Pancreas (tissue), 10 donors: ENCODE measurements at places on chromosomes 3 and 15.

GRCh38 chr3:49020330-49021212, 1.4 kb upstream of the NDUFAF3 start:
- peak overlapping the region; percentile 88 for H3K4me3 ChIP-seq
- peak; percentile 89 for DNase-seq
- no peaks in the 10 kb centered on the region for H3K36me3 ChIP-seq
- peak overlapping the region; percentile 99 for H3K27ac ChIP-seq
- H3K4me1 ChIP-seq = peaks cover 28% of the 10 kb centered on the region

GRCh38 chr3:127712461-127712860, 39.7 kb downstream of the ABTB1 start:
- no peak overlapping the region for H3K27ac ChIP-seq
- no peaks in the 10 kb centered on the region for H3K4me1 ChIP-seq
- no peak for DNase-seq
- H3K36me3 ChIP-seq = no peaks in the 10 kb centered on the region
- H3K27me3 ChIP-seq = no peaks in the 10 kb centered on the region

GRCh38 chr3:99875929-99876841, 58.5 kb downstream of the CMSS1 start:
- H3K4me1 ChIP-seq = peaks cover 7% of the 10 kb centered on the region
- peak; percentile 76 for DNase-seq
- H3K27me3 ChIP-seq = no peaks in the 10 kb centered on the region
- peak overlapping the region; percentile 39 for H3K4me3 ChIP-seq

DNA sequence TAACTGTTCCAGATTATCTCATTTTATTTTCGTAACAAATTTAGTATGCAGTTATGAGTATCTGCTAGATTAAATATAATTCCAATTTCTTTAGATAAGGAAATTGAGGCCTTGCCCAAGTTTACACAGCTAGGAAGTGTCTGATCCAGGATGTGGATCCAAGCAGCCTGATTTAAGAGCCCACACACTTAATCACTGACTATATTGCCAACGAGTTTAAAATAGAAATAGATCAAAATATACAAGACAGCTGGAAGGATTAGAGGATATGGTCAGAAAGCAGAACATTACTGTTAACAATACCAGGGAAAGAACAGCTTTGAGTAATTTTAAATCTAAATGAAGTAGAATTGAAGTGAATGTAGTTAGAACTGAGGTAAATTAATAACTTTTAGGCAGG, 215.2 kb downstream of the C3orf38 start:
- DNase-seq = no peak
- H3K27me3 ChIP-seq = no peaks in the 10 kb centered on the region
- H3K36me3 ChIP-seq = no peaks in the 10 kb centered on the region
- H3K4me1 ChIP-seq = no peaks in the 10 kb centered on the region

DNA sequence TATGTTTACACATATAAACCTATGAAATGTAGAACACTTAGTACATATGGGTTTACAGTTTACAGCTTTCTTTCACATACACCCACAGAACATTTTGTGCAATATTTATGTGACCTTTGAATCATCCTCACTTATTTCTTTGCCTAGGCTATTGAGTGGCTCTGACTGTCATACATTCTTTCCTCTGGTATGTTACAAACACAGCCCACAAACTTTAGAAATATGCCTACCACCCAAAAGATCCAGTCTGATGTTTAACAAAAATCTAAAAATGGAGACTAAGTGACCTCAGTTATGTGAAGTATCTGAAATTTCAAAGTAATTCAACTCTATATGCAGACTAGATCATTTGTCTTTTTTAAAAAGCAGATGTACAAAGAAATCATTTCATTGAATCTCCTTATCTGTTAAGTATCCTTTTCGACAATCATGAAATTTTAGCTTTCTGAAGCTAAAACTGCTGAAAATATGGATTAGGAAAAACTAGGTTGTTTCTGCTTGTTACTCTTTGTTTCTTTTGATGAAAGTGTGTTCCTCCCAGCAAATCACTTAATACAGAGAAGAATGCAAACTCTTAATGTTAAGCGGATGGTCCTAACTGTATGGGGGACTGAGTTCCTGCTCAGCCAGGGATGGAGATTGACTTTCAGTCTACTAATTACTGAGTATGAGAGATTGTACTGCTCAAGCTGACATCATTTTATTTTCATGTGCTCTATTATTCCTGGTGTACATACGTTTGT, 27.7 kb downstream of the CCDC54 start:
- H3K4me1 ChIP-seq = no peaks in the 10 kb centered on the region
- H3K27ac ChIP-seq = no peak overlapping the region
- no peak for DNase-seq
- H3K36me3 ChIP-seq = no peaks in the 10 kb centered on the region
- no peak overlapping the region for H3K4me3 ChIP-seq

DNA sequence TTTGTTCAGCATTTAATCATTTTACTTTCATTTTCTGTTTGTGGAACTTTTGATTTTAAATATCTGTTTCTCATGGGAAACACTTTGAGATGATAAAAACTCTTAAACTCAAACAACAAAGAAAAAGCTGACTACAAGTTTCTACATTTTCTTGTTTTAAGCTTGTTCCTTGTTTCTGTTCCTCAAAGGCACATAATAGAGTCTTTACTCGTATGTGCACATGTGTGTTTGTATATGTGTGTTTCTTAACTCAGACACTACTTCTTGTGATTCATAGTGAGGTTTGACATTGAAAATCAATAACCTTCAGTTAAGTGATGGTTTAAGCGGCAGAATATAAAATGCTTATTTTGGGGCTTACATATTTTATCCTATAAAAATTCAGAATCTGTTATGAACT, 786.7 kb upstream of the EPHA6 start:
- H3K36me3 ChIP-seq = no peaks in the 10 kb centered on the region
- DNase-seq = no peak
- no peaks in the 10 kb centered on the region for H3K27me3 ChIP-seq
- no peaks in the 10 kb centered on the region for H3K4me1 ChIP-seq

DNA sequence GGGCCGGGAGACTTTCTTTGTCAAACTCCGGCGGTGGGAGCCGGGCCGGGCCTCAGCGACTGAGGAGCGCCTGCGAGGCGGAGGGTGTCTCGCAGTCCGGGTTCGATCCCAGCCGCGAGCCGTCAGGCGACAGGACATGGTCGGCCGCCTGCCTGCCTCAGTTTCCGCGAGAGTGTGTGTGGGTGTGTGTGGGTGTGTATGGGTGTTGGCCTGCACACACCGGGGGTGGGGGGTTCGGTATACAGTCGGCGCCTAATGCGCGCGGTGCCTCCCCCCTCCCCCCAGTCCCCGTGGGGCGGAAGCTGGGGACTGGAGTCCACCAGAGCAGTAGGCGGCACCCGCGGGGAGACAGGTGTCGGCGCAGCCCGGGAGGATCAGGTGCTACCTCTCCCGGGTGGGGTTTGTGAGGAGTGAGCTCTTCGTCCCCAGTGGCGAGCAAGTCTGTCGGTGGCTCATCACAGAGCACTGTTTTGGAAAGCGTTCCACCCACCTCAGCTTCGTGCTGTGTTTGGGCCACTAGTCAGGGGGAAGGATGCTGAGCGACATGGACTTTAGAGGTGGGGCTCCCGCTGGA, 246.3 kb downstream of the GOLGA6L6 start:
- H3K36me3 ChIP-seq = no peaks in the 10 kb centered on the region
- H3K27me3 ChIP-seq = no peaks in the 10 kb centered on the region
- no peak overlapping the region for H3K27ac ChIP-seq
- no peak for DNase-seq

- H3K4me3 ChIP-seq = no peak overlapping the region
- no peaks in the 10 kb centered on the region for H3K27me3 ChIP-seq
- H3K4me1 ChIP-seq = peaks cover 5% of the 10 kb centered on the region
Observed at GRCh38 chr15:100196326-100197058, 145.3 kb downstream of the ADAMTS17 start.

GRCh38 chr3:187263270-187263669, 28.3 kb downstream of the MASP1 start:
- no peak overlapping the region for H3K4me3 ChIP-seq
- no peak for DNase-seq
- H3K4me1 ChIP-seq = peaks cover 25% of the 10 kb centered on the region
- no peaks in the 10 kb centered on the region for H3K27me3 ChIP-seq

- no peaks in the 10 kb centered on the region for H3K27me3 ChIP-seq
- DNase-seq = peak; percentile 38
- H3K4me1 ChIP-seq = peaks cover 17% of the 10 kb centered on the region
- H3K4me3 ChIP-seq = no peak overlapping the region
- no peak overlapping the region for H3K27ac ChIP-seq
- no peaks in the 10 kb centered on the region for H3K36me3 ChIP-seq
Observed at GRCh38 chr15:39887832-39888231, 32.2 kb downstream of the GPR176 start.

GRCh38 chr3:138842483-138843188, 7.9 kb upstream of the PIK3CB start:
- no peak overlapping the region for H3K4me3 ChIP-seq
- no peak overlapping the region for H3K27ac ChIP-seq
- H3K36me3 ChIP-seq = no peaks in the 10 kb centered on the region
- H3K4me1 ChIP-seq = no peaks in the 10 kb centered on the region

DNA sequence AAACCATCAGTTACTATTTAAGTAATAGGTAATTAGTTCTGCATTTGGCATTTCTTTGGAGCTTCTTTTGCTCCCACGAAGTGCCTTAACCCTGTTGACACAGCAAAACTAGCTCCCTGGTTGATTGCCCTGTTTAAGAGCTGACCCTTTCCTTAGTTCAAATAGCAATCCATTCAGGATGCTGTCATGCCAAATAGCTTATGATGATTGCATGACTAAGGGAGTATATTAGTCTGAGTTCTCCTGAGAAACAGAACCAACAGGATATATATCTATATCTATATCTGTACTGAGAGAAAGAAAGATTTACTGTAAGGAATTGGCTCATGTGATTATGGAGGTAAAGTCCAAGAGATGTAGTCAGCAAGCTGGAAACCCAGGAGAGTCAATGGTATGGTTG, 50.3 kb upstream of the SPRED1 start:
- no peaks in the 10 kb centered on the region for H3K27me3 ChIP-seq
- H3K27ac ChIP-seq = no peak overlapping the region
- no peak for DNase-seq
- no peak overlapping the region for H3K4me3 ChIP-seq

DNA sequence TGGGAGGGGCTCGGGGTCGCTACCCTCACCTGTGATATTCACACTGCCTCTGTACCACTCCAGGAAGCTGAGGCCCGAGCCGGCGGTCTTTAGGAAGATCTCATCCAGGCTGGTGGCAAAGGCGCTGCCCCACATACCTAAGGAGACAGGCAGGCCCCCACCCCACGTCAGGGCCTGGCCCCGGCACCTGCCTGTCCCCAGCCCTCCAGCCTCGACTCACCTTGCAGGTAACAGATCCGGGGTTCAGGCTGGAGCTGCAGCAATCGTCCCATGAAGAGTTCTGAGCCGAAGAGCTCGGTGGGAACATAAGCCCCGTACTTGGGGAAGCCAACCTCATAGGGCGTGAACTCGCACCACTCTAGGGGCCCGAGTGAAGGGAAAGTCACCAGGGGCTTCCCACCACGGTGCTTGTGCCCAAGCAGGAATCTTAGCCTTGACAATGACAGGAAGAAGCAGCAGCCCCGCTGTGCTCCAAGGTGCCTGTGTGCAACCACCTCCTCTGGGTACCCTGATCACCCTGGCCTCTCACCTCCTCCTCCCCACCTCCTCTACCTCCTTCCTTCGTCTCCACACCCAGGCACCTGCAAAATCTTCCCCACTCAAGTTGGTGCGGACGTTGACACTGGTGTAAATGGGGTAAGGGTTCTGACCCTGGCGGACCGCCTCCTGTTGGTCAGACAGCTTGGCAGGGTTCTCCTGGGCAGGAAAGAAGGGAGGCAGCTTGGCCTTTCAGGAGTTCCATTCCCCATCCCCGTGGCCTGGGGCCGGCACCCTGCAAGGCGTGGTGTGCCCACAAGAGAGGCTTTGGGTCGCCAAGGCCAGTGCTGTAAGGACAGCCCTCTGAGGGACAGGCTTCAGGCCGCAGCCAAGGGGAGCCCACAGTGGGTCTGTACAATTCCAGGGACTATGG, 10.6 kb downstream of the PLA2G4F start:
- H3K4me1 ChIP-seq = no peaks in the 10 kb centered on the region
- H3K27ac ChIP-seq = no peak overlapping the region
- no peak overlapping the region for H3K4me3 ChIP-seq
- no peak for DNase-seq
- H3K27me3 ChIP-seq = no peaks in the 10 kb centered on the region

DNA sequence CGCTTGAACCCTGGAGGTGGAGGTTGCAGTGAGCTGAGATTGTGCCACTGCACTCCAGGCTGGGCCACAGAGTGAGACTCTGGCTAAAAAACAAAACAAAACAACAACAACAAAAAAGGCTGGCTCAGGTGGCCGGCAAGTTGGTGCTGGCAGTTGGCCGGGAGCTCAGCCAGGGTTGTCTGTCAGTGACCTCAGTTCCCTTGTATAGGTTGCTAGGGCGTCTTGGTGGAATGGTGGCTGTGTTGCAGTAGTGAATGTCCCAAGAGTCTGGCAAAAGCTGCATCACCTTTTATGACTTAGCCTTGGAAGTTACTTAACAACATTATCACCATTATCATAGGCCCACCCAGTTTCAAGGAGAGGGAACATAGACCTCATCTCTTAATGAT, 40.6 kb downstream of the ASB7 start:
- no peak for DNase-seq
- H3K4me1 ChIP-seq = no peaks in the 10 kb centered on the region
- no peak overlapping the region for H3K4me3 ChIP-seq
- H3K27me3 ChIP-seq = no peaks in the 10 kb centered on the region
- no peak overlapping the region for H3K27ac ChIP-seq

DNA sequence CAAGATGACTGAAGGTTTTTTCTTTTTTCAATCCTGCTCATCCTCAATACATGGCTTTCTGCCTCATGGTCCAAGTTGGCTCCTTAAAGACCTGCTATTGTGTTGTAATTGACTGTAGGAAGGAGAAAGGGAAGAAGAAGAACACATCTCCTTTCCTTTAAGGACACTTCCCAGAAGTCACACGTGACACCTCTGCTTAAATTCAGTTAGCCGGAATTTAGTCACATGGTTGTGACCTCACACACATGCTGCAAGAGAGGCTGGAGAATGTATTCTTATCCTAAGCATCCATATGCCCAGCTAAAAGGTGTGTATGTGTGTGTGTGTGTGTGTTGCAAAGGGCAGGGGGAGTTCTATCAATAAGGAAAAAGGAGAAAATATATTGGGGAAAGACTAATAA, 185.8 kb upstream of the IL12A start:
- no peaks in the 10 kb centered on the region for H3K4me1 ChIP-seq
- no peak overlapping the region for H3K4me3 ChIP-seq
- no peaks in the 10 kb centered on the region for H3K36me3 ChIP-seq
- DNase-seq = no peak

GRCh38 chr15:33449810-33450209, 139.0 kb downstream of the RYR3 start:
- no peak overlapping the region for H3K27ac ChIP-seq
- no peaks in the 10 kb centered on the region for H3K4me1 ChIP-seq
- H3K27me3 ChIP-seq = no peaks in the 10 kb centered on the region
- H3K36me3 ChIP-seq = no peaks in the 10 kb centered on the region

DNA sequence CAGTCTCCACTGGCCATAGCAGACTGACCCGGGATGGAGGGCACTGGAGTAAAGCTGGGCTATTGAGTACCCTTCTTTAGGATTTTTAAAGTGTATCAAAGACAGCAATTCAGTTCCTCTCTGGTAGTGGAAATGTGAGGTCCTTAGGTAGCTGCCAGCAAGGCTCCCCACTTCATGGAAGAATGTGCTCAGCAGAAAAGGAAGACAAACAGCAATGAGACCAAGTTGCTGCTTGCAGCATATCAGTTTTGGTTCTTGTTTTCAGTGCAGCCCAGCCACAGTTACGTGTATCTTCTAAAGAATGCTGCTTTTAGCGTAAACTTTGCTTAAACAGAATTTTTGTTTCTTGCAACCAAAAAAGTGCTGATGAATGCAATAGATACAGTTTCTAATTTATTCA, 374.0 kb upstream of the CBLB start:
- H3K36me3 ChIP-seq = no peaks in the 10 kb centered on the region
- DNase-seq = no peak
- no peak overlapping the region for H3K4me3 ChIP-seq
- no peaks in the 10 kb centered on the region for H3K27me3 ChIP-seq
- H3K4me1 ChIP-seq = no peaks in the 10 kb centered on the region
